ENCODE measurements at places on chromosomes 16 and 17. TPM values are rescaled to one million over a fixed set of nuclear protein-coding genes. Genes with fewer than 3 reads are reported as not detected.

GRCh38 chr17:19448341-19449268 is 37.6 kb downstream of the RNF112 start:
- DNase-seq, result peak; percentile 97

GRCh38 chr16:64627288-64627687 is 494.6 kb downstream of the CDH11 start:
- DNase-seq, result no peak

- DNase-seq, result no peak
These were observed 64.0 kb downstream of the DYNLRB2 start for GRCh38 chr16:80604600-80605355.

The HBA2 gene
- polyA plus RNA-seq, result not detected

- no peak for DNase-seq
These were observed 144.1 kb upstream of the KCNJ18 start for GRCh38 chr17:21548236-21548635.

- no peak for DNase-seq
These were observed 3.7 kb downstream of the KRT24 start for GRCh38 chr17:40699853-40700252.

The CHD9NB gene
- 1.2 TPM for polyA plus RNA-seq

DNA sequence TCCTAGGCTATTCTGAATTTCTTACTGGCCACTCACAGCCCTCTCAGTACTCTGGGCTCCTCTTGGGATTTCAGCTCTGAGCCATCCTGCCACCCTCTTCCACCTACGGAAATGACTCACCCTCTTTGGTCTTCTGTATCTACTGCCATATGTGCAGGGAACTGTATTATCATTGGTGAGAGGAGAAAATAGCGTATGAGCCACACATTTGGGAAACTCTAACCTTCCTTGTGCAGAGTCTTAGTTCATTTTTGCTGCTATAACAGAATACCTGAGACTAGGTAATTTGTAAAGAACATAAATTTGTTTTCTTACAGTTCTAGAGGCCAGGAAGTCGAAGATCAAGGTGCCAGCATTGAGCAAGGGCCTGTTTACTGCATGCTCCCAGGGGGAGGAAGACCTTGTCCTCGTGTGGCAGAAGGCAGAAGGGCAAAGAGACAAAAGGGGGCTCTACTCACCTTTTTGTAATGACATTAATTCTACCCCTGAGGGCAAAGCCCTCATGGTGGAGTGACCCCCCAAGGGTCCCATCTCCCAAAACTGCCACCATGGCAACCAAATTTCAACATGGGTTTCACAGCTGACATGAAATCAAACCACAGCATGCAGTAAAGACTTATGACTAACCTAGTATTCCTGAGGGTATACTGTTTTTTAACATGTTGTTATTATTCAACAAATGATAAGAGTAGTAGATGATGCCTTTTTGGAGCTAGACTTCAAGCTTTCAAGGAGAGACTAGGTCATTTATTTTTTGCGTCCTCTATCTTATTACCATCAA is 191.8 kb downstream of the PRKCA start:
- peak; percentile 60 for DNase-seq

The HOXB7 gene
- polyA plus RNA-seq, result 11.3 TPM

DNA sequence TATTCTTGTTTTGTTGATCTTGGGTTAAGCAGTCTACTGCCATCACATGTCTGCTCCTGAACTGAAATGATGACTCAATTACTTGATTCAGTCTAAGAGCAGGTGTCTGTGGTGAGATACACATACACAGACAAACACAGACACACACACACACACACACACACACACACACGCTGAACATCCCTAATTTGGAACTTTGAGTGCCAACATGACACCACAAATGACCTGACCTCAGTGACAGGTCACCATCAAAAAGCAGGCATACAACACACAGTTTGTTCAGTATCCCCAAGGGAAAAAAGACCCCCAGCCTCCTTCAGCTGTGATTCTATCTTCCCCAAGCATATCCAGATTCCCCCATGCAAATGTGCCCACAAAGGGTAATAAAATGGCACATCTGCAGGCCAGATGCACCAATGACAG is 130.1 kb upstream of the TMEM97 start:
- peak; percentile 24 for DNase-seq

DNA sequence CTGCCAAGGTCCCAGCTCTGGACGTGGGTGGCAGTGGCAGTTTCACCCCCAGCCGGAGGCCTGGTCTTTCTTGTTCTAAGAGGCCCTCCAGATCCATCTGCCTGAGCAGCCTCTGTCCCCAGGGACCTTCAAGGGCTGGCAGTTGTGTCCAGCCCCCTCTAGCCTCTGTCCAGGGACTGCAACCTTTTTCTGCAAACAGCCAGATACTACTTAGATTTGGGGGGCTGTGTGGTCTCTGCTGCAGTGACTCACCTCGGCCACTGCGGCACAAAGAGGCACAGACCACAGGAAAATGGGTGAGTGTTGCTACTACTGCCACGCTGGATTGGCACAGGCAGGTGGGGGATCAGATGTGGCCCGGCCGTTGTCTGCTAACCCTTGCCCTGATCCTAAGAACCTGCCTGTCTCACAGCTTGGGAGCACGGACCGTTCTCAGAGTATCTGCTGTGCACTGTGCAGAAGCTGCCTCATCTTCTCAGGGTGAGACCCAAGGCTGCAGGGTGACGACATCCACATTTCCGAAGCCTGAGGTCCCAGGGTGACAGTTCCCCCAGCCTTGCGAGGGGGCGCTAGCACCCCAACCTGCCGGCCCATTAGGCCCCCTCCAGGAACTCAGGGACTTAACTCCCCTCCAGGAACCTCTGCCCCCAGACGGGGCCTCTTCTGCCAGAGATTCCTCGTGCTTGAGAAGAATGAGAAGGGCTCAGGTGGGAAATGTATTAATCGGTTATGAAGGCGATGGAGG is 27.6 kb downstream of the MXRA7 start:
- no peak for DNase-seq

DNA sequence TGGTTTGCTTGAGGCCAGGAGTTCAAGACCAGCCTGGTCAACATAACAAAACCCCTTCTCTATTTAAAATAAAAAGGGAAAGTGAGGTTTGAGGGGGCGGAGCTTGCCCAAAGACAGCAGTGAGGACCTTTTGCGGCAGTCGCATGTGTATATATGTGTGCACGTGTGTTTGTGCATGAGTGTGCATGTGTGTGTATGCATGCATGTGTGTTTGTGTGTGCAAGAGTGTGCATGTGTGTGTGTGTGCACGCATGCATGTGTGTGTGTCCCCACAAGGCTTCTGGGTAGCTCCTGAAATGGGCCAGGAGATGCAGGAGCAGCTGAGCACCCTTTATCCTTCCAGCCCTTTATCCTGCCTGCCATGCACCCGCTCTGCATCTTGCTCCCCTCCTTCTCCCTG is 9.0 kb downstream of the RHBDL3 start:
- no peak for DNase-seq

DNA sequence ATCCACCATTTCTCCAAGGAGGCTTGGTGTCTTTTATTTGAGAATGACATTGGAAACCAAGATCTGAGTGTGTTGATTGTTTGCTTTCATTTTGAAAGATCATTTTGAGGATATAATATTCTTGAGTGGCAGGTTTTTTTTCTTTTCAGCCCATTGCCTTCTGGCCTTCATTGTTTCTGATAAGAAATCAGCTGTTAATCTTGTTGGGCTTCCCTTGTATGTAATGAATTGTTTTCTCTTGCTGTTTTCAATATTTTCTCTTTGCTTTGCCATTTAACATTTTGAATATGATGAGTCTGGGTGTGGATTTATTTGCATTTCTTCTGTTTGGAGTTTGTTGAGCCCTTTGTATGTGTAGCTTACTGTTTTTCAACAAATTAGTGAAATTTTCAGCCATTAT is 22.0 kb downstream of the PRSS54 start:
- DNase-seq, result no peak

The KCNJ18 gene
- polyA plus RNA-seq, result not detected

The TBC1D3H gene
- polyA plus RNA-seq, result not detected

The CDH1 gene
- polyA plus RNA-seq, result 0.06 TPM

DNA sequence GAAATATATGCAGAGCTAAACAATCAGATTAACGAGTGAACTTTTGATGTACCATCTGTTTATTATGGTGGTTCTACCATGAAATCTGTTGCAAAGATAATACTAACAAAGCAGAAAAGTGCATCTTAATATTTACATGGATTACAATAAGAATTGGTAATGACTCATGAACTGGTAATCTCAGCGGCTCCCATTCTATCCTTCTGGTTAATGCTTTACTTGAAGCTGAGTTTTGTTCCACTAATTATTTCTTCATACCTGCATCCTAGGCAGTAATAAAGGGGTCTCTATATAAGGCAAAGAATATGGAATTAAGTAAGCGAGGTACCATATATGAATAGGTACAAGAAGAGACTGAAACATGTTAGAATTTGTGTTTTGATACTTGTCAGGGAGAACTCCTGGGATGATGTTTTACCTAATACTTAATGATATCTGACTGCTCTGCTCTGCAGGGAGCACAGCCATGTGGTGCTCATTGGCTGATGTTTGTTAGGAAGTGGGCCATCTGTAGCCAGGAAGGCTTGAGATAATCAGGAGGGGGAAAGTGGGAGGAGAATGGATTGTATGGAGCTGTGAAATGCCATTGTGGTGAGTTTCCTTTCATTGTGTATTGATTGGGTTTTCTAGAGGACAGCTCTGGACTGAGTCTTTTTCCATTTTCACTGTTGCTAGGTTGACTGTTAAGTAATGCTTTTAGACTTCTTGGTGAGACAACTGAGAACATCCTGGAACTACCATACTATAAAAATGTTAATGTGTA is 52.6 kb downstream of the MAP2K6 start:
- DNase-seq, result no peak

GRCh38 chr16:3038256-3038655 is 1.5 kb upstream of the BICDL2 start:
- no peak for DNase-seq

The NOL3 gene
- polyA plus RNA-seq, result 8.2 TPM

The RHBDL1 gene
- polyA plus RNA-seq, result 1.7 TPM

The PRSS36 gene
- polyA plus RNA-seq, result 0.24 TPM

DNA sequence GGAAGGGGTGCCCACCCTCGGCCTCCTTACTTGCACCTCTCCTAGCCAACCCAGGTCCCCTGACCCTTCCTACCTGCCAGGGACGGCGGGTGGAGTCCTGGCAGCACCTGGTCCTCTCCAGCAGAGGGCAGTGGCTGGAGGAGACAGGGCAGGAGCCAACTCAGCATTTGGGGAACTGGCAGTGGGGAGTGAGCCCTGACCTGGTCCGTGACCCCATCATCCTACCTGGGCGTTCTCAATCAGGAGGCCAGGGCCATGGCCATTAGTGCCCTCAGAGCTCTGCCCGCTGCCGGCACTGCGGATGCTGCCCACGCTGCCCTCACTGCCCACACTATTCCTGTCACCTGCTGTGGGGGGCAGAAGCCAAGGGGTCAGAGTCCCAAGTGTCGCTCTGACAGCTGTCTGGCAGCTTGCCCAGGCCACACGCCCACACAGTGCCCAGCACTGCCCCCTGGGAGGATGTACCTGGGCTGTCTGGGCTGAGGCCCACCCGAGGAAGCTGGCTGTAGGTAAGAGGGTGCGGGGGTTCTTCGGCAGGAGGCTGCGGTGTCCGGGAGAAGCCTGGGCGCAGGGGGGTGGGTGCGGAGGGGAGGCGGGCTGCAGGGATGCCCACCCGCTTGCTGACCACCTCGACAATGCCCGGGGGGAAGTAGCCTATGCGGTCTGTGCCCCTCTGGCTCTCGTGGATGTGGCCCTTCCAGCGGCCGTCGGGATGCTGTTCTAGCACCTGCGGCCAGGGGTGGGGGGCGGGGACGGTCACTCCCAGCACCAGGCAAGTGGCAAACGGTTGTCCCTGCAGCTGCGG is 10.8 kb downstream of the CASKIN2 start:
- DNase-seq, result no peak

- DNase-seq, result no peak
These were observed 209.2 kb downstream of the PARN start for GRCh38 chr16:14420721-14421488.

DNA sequence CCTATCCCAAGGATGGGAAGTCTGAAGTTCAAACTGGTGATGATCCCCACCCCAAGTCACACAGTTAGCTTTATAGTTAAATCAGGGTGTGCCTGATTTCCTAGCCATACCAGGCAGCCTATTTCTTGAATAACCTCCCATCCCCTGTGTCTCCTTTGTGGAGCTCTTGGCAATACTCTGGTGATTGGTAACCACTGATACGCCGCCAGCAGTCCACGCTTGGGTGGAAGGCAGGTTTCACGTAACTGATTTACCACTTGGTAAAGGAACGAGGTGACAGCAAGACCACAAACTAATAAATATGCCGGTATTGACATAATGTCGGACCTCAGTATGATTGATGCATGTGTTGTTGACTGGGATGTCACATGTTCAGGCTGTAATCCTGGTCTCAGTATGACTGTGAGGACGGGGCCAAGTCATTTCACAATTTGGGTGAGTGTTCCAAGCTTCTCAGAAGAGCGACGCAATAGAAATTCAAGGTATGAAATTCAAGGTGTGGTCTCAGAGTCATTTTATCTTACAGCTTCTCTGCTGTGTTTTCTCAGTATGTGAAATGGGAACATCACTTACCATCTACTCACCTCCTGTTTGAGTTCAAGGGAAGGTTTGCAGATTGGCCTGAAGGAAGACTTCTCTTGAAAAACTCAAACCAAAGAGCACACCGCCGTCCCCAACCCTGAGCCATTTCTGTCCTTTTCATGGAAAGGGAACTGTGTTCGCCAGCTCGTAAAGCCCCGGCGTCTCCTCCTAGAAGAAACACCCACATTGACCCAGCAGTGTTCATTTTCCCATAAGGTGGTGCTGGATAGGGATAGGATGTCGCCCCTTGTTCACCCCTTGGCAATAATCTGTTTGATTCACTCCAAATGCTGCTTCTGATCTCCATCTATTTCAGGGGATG is 678.9 kb downstream of the WWOX start:
- no peak for DNase-seq

DNA sequence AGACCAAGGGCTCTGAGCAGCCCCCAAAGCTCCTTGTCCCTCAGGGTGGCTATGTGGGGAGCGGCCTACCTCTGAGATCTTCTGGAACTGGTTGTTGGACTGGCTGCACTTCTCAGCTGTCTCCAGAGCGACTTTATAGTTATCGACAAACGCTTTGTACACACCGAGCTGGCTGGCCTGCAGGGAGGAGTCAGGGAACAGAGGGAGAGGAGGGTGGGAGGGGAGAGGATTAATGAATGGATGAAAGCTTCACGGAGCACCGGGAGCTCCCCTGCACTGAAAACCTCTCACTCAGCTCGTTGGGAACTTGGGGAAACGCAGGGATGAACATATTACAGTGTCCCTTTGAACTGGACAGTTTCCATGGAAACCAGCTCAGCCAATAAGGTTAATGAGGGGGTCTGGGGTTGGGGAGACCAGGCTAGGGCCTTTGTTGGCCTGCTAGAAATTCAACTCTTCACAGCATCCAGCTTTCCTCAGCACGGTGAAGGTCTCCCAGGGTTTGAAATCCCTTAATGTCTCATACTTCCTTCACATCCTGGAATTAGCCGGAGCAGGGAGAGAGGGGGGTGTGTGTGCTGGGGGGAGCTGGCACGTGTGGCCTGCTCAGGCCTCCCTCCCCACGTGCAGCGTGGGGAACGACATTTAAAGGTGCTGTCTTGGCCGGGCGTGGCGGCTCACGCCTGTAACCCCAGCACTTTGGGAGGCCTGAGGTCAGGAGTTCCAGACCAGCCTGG is 86.7 kb downstream of the TIMM22 start:
- no peak for DNase-seq

All from AG04450 (cell line).